Left kidney (tissue), 8 donors: ENCODE measurements at places on chromosomes 4 and X. TPM values are rescaled to one million over a fixed set of nuclear protein-coding genes. Genes with fewer than 3 reads are reported as not detected.
A peak's percentile ranks its signal among the peaks of the same experiment; 100 is the strongest.

GRCh38 chr4:112213091-112213490 is 18.5 kb upstream of the AP1AR start:
- no peak for DNase-seq

DNA sequence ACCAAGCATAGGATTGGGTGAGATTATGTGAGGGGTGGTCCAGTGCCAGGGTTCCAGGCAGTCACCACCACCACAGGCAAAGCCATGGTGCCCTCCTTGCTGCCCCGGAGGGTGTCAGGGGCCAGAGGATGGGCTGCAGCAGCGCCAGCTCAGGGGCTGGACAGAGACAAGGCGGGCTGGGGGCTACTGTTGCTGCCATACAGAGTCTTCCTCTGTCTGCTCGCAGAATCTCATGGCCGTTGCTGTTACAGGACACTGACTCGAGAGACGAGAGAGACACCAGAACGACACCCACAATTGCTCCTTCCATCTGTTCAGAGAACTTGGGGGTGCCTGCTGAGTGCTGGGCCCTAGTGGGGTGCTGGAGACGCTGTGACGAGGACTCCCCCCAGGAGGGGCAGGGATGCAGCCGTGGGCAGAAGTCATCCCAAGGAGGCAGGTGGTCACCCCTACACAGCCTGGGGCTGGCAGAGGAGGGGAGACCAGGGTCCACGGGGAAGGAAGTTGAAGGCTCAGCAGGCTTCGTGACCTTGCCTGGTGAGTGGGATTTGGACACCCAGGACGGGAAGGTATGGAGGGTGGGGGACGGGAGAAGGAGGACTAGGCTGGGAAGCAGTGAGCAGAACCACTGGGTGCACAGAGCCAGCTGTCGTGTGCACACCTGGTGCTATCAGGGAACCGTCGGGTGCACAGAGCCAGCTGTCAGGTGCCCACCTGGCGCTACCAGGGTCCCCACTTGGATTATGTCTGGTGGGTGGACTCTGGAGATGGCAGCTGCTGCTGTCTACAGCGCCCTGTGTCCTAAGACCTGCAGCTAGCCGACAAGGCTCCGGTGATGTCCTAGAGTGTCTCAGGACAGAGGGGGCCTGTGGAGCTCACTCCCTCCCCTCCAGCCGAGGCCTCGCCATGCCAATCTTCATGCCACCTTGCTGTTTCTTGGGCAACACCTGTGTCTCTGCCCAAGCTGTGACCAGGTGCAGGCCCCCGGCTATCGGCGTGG is 43.9 kb upstream of the HMX1 start:
- DNase-seq: no peak

Gene SHROOM4
- polyA plus RNA-seq: 22.0 TPM

- no peak for DNase-seq
Measured at GRCh38 chr4:138804711-138805110, 210.9 kb upstream of the NOCT start.

GRCh38 chrX:1449823-1450149 is 2.9 kb downstream of the ASMTL start:
- DNase-seq: no peak

DNA sequence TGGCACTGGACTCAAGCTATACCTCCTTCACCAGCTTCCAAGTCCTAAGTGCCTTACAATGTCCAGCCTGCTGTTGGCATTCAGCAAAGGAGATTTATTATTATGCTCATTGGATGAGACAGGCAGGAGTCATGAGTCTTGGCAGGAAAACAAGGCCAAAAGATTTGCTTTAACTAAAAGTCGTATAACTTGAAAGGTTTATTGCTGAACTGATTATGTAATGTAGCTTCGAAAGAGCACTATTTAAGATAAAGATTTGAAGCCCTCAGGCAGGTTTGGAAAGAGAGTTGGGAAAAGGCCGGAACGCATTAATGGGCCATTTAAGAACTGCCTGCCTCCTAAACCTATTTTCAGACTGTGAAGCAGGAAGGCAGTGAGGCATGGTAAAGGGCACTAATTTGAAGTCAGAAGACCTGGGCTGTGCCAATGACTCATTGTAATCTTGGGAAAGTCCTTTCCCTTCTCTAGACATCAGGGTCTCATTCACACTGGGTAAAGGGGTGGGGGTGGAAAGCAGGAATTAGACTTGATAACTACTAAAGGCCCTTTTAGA is 280.5 kb upstream of the EDA2R start:
- peak; percentile 33 for DNase-seq

Gene NHS
- polyA plus RNA-seq: 27.3 TPM

Gene IRS4
- 1.6 TPM for polyA plus RNA-seq

- DNase-seq: no peak
Measured at GRCh38 chr4:150768497-150768896, 186.5 kb downstream of the MAB21L2 start.

DNA sequence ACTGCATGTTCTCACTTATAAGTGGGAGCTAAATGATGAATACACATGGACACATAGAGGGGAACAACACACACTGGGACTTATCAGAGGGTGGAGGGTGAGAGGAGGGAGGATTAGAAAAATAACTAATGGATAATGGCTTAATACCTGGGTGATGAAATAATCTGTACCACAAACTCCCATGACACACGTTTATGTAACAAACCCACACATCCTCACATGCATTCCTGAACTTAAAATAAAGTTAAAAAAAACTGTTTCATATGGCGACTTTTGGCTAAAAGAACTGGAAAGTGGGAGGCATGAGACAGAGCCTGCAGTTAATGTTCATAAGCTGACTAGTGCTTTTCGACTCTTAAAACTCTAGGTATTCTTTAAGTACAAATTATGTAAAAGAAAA is 98.9 kb upstream of the NPFFR2 start:
- no peak for DNase-seq

DNA sequence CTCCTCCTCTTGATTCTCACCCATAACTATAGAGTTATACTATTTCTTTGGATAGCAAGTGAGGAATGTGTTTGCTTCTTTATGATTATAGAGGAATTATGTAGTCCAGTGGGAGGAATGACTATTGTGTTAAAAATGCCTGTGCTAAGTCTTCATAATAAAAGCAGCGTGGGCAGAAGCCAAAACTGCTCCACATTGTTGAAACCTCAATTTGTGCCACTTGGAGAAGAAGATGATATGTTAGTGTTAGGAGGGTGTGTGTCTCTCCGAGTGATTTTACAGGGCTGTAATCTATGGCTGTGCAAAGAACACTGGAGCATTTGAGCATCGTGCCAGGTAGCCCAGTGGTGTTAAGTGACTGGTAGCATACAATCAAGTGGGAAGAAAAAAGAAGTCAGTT is 74.3 kb downstream of the FRAS1 start:
- no peak for DNase-seq
